ENCODE measurements at places on chromosomes 6 and 20. TPM values are rescaled to one million over a fixed set of nuclear protein-coding genes. Genes with fewer than 3 reads are reported as not detected.

SLC35A1 gene
- total RNA-seq, result 20.0 TPM

DEFB124 gene
- 1.6 TPM for total RNA-seq

BANF2 gene
- not detected for total RNA-seq

SMPDL3A gene
- 3.9 TPM for total RNA-seq

LY6G6C gene
- not detected for total RNA-seq

TRIM40 gene
- not detected for total RNA-seq

DEFB132 gene
- not detected for total RNA-seq

SLC32A1 gene
- not detected for total RNA-seq

GRCh38 chr6:157672726-157673412 lies 150.2 kb upstream of the SNX9 start:
- no peak for DNase-seq

DNA sequence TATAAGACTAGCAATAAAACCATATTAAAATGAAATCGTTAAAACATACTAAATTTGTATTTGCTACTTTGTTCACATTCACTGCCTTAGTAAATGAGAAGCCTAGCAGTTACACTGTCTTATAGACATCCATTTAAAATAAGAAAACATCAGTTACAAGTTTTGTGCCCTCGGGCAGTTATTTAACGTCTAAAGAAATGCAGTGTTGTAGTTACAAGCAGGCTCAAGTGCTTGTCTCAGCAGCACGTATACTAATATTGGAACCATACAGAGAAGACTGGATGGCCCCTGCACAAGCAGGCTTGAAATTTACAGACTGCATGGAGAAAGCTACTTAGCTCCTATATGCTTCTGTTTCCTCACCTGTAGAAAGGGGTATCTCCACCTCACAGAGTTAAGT lies 93.1 kb downstream of the HACE1 start:
- no peak for DNase-seq

DNA sequence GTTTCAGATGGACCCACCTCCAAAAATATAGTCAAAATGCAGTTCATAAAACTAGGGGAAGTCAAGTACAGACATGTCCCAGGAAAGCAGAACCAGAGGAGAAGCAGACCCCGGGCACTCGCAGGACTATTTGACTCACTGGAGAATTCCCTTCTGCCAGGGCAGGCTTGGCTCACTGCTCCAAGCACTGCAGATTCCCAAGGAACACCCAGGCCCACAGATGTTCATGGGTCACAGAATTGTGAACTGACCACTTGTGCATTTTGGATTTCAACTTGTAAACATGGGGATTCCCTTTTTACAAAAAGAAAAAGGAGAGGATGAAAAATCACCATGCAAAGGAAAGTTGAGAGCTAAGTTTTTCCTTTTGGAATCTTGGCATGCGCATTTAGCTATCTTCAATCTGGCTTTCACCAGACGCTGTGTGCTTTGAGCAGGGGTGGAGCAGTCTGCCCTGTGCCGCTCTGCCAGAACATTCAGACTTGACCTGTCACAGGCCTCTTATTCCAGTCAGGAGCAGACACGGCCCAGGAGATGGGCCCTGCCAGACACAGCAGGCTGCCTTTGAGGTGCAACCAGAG lies 237.5 kb upstream of the TAB2 start:
- DNase-seq, result peak; percentile 82

DNA sequence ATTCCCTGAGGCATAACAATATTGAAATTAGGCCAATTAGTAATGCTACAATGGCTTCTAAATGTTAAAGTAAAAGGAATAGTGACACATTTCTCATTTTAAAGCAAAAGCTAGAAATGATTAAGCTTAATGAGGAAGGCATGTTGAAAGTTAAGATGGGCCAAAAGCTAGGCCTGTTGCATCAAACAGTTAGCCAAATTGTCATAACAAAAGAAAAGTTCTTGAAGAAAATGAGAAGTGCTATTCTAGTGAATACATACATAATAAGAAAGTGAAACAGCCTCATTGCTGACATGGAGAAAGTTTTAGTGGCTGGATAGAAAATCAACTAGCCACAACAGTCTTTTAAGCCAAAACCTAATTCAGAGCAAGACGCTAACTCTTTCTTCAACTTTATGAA lies 12.9 kb downstream of the OR2A4 start:
- DNase-seq, result no peak

GRCh38 chr20:46108976-46109375 lies 9.1 kb upstream of the CD40 start:
- DNase-seq, result no peak

- no peak for DNase-seq
These were observed at the start of gene RUNX2 for GRCh38 chr6:45327956-45328522. TSS of gene RUNX2 (plus strand) at chr6:45328330. CDS start at chr6:45328727, 397 bp downstream.

DNA sequence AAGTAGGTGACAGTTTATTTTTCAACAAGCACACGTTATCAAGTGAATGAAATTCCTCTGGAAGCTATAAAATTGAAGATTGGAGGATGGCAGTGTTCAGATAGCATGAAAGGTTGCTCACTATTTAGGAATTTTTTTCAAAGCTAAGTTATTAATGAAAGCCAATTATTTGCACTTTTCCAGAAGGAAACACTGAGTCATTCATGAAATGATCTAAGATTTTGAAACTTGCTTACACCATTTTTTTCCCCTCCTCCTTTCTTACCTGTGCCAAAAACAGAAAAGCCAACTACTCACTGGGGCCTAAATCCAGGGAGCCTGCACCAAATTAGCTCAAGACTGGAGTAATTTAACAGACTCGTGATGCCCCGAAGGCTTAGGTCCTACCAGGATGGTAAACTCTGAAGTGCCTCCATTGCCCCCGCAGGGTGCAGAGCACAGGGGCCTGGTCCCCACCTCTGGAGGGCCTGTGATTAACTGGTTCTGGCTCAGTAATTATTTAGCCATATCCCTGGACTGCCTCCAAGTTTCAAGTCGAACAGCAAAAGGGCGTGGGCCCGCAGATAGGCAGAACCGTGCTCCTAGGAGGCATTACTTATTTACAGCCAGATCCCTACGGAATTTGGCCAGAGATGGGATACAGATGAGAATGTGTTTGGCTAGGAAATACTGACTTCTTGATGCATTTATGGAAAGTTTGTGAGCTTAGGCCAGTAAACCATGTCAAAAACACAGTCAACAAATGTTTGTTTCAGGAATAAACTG lies 28.0 kb upstream of the ZNF217 start:
- DNase-seq, result no peak

DNA sequence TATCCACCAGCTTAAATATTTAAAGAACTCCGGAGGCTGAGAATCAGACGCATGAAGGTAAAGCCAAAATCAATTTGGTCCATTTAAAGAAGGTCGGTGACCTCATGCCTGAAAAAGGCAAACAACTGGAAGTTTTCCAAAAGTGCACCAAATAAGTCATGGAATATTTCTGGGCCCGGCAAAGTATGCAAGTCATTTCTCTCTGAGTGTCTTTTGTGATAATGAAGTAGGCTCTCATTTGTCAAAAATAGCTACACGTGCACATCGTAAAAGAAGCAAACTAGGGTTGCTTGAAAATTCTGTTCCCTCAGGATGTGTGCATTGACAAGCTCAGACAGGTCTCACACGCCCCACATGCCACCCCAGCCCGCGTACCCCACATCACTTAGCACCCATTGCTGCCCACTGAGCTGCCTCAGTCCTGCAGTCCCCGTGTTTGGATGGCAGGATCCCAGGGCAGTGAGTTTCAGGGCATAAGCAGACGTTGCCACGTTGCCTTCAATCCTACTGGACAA lies 20.5 kb upstream of the PYGB start:
- DNase-seq, result no peak

DNA sequence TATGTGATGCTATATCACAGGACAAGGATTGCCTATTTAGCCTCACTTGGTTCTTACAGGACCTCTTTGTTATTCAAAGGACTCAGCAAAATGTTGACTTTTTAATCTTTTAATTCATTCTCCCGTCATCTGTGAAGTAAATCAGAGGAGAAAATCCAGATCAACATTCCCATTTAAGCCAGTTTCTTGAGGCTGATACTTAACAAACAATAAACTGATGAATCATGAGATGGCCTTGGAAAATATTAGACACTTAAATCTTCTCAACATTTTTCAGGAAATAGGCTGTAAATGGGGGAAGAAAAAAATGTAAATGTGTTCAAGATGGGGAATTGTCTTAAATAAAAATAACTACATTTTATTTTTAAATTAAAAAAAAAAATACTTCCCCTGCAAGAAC lies 55.9 kb upstream of the UBR2 start:
- no peak for DNase-seq

GRCh38 chr6:156942266-156942665 lies 165.1 kb downstream of the ARID1B start:
- DNase-seq, result no peak

GRCh38 chr20:45779011-45779915 lies 12.4 kb downstream of the WFDC3 start:
- peak; percentile 94 for DNase-seq

DNA sequence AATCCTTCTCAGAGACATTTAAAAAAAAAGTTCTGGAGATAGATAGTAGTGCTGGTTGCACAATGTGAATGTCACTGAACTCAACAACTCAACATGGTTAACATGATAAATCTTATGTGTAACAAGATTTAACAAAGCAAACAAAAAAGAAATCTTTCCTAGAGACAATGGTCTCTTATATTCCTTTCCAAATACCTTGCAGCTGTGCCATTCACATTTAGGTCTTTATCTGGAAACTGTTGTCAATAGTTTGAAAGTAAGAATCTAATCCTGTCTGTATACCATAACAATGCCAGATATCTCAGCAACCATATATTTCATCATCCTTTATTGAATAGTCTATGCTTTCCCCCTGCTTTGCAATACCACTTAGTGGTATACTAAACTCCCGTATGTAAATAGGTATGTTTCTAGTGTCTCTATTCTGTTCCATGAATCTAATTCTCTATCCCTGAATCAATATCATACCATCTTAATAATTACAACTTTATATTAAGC lies 2.1 kb downstream of the SERAC1 start:
- DNase-seq, result no peak

- DNase-seq, result no peak
These were observed 110.0 kb downstream of the PHACTR1 start for GRCh38 chr6:12826584-12826983.

DNA sequence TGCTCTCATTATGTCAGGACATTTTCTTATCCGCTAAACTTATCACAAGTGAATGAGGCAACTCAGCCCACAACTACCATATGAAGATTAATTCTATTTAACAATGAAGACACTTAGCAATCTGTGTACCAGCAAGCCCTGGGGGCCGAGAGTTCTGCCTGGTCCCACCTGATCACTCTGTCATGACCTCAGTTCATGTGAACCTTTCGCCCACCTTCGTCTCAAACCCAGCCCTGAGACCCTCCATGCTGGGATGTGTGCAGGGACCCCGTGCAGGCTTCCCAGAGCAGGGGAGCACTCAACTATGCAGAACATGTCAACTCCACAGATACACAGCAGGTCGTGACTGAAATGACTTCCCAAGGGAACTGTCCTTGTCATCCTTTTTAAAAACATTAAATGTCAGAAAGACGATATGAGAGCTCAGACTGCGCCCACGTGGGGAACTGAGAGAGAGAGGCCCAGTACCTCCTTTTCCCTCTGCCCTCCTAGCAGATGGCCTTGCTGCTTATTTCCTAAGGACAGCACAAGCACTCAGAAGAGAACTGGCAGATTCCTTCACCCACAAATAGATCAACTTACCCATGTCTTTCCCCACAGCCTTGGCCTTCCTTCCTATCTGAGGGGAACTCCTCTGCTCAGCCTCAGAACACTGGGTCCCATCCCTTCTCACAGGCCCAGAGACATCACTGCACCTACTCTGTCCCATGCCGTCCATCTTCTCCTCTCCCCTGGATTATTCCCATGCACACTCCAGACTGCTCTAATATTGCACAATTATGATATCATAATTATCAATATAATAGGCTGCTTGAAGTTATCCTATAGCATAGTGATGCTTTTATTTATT lies 11.5 kb downstream of the ABHD12 start:
- no peak for DNase-seq

- DNase-seq, result no peak
These were observed 101.1 kb downstream of the HIVEP1 start for GRCh38 chr6:12113190-12113577.

DNA sequence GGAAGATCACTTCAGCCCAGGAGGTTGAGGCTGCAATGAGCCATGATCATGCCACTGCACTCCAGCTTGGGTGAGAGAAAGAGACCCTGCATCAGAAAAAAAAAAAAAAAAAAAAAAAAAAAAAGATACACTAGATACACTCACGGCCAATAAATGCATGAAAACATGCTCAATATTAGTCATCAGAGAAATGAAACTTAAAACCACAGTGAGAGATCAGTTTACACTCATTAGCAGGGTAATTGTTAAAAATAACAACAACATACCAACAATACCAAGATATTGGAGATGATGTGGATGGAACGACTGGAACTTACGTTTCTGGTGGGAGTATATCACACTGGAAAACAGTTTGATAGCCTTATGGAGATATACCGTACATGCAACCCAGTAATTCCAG lies 29.9 kb downstream of the HS3ST5 start:
- no peak for DNase-seq

- no peak for DNase-seq
These were observed 242.5 kb upstream of the KCNG1 start for GRCh38 chr20:51265361-51265760.

GRCh38 chr6:121076119-121076518 lies 258.2 kb downstream of the TBC1D32 start:
- no peak for DNase-seq

DNA sequence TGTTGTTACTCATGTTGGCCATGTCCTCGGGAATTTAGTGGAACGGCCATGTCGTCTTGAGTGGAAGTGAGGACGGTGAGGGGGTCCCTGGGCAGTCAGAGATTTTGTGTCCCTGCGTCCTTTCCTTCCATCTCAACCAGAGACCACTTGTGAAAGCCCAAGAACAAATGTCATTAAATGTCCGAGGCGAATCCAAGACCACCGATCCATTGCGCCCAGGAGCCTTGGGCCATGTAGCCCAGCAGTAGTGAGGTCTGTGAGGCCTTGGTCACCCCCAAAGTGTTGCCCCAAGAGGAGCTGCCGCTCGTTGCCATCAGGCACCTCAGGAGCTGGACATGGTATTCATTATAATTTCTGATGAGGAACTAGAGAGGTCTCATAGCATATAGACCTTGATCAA lies 17.4 kb upstream of the MICB start:
- DNase-seq, result no peak

GRCh38 chr6:32146687-32147086 lies 5.1 kb downstream of the PRRT1 start:
- no peak for DNase-seq

GRCh38 chr20:41887500-41887899 lies 269.3 kb upstream of the CHD6 start:
- DNase-seq, result no peak

- DNase-seq, result no peak
These were observed 47.9 kb downstream of the CEP57L1 start for GRCh38 chr6:109143191-109143590.

DNA sequence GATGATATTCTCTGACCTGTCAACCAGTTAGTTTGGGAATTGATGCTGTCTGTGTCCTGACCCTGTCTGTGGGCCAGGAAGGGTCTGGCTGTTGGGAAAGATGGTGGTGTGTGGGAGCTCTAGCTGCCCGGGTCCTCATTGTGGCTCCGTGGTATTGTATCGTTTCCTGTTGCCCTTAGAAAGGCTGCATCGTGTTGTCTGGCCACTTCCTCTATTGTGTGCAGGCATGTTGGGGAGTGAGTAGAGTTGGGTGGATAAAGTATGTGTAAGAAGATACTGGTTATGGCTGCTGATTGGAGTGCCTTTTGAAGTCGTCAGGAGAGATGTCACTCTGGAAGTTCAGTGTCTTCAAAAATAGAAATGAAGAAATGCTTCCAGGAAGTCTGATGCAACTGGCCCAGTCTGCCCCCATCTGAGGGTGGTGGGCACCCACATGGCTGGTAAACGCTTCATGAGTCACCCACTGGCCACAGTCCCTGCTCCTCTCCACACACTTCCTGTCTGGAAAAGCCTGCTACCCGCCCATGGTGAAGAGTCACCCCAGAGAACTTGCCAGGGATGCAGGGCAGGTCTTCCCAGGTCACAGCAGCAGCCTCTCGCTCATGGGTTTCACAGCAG lies 27.9 kb downstream of the PPARD start:
- DNase-seq, result peak; percentile 92

All from aorta (tissue), 5 donors.